Cortex of kidney (tissue), 1 donor: ENCODE measurements at places on chromosomes 2 and 18.

DNA sequence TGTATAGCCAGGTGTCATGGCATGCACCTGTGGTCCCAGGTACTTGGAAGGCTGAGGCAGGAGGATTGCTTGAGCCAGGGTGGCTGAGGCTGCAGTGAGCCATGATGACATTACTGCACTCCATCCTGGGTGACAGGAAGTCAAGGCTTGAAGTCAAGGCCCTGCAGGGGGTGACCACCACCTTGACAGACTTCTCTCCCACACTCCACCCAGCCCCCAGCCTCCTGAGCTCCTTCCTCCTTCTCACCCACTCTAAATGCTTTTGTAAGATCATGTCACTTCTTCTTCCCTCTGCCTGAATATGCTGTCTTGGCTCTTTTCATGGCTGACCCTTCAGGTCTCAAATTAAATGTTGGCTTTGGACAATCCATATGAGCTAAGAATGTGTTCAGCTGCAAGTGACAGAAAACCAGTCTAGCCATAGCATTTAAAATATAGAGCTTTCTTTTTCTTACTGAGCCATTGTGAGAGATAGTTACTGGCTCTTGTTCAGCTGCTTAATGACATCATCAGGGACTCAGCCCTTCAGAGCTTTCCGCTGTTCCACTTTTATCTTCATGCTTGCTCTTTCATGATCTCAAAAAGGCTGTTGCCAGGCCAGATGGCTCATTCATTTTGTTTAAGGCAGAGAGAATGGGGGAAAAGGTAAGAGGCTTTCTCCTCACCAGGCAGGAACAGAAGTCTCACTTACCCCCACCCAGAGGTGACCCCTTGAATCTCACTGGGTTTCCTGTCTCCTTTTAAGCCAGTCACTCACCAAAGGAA, 36.7 kb upstream of the TTC39C start:
- no peak for DNase-seq

GRCh38 chr18:36298126-36298741, 721 bp downstream of the FHOD3 start:
- DNase-seq = no peak

DNA sequence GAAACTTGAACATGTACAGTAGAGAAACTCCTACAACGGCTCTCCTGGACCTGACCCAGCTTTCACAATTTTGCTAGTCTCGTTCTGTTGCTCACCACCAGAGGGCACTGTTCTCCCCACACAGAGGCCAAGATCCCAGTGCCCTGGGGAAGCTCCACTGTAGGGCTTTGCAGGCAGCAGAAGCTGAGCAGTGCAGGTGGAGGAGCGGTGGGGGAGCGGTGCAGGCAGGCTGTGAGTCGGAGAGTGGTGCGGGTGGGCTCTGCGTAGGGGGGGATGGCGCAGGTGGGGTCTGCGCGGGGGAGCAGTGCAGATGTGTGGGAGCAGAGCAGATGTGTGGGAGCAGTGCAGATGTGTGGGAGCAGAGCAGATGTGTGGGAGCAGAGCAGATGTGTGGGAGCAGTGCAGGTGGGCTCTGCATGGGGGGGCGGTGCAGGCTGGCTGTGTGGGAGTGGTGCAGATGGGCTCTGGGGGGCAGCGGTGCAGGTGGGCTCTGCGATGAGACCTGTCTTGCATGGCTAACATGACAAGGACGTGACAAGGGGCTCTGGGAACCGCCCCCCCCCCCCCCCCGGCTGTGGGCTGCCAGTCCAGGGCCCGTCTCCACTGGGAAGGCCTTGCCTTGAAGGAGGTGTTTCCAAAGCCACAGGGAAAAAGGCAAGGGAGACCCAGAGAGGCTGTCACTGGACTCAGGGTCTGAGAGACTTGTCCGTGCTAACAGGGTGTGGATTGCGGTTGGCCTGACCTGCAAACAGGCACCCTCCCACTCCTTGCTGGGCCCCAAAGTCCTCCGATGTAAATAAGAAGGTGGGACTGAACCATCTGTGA, 7.3 kb downstream of the CYS1 start:
- no peak for DNase-seq

GRCh38 chr2:234164493-234165413, 114.3 kb downstream of the SPP2 start:
- DNase-seq = no peak

DNA sequence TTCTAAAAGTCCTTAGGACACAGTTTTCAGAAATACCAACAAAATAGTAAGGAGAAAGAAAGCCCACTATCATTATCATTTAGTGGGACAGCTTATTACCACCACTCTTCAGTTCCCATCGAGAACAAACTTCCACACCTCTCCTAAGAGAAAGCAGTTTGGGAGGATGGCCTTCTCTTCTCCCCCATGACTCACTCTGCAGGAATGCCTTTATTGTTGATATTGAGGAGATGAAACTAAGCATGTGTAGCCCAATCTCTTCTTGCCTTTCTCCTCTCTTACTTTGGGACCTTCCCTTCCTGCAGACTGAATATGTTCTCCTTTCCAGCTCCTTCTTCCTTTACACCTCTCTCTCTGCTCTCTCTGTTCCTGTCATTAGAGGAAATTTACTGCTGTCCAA, 30.0 kb upstream of the ERMN start:
- no peak for DNase-seq

DNA sequence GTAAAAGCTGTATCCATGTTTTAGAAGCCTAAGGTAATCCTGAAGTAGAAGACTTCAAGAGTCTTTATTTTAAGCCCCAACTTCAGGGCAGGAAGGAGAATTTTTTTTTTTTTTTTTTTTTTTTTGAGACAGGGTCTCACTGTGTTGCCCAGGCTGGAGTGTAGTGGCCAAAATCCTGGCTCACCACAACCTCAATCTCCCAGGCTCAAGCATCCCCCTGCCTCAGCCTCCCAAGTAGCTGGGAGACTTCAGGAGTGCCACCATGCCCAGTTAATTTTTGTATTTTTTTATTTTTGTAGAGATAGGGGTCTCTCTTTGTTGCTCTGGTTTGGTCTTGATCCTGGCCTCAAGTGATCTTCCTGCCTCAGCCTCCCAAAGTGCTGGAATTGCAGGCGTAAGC, 3.3 kb upstream of the RNF152 start:
- DNase-seq = no peak

DNA sequence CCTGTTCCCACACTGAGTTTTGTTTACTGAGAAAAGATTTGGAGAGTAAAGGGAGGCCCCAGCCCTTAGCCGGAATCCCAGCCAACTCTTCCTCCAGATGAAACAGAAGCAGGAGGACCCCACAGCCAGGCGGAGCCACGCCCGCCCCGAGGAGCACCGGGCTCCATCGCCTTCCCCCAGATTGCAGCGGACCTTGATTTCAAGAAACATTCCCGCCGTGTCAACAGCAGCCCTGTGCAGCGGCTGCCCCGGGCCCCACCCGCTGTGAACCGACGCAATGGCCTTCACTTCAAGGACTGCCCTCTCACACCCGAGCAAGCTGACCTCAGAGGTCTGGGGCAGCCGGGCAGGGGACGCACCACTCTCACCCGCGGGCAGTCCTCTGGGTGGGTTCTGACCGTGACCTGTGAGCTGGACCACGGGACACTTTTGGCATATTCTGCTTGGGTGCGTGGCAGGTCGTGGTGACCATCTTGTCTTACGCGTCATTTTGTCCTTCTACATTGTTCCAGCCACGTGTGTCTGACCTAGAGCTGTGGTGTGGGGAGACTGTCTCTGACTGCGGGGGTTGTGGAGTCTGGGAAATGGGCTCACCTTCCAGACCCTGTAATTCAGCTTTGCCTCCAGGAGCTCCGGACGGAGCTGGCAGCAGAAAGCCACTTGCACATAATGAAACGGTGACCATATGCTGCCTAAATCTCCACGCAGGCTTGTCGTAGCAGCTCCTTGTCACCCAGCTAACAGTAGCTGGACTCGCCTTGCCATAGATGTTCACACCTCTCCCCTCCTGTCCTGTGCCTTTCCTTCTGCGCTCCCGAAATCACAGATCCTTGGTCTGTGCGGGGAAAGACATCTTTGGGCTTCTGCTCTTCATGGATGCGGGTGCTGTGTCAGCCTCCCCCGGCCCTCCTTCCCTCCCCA, 32.0 kb upstream of the INHBB start:
- no peak for DNase-seq

- DNase-seq = no peak
These were observed 5.2 kb downstream of the RETREG2 start for GRCh38 chr2:219183151-219183772.

DNA sequence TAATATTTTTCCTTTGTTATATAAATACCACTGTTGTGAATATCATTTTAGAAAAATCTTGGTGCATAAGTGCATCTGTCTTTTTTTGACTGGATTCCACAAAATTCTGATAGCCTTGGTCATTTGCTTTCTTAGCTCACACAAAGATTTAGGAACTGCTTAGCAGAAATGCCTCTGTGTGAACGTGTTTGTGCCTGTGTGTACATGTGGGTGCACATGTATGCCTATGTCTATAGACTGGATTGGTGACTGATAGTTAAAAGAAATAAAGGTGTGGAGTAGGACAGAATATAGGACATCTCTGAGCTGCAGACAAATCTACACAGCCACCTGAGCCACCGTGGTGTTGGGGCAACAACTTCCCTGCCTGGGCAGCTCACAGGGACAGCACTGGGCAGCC, 93.8 kb downstream of the TSN start:
- no peak for DNase-seq

DNA sequence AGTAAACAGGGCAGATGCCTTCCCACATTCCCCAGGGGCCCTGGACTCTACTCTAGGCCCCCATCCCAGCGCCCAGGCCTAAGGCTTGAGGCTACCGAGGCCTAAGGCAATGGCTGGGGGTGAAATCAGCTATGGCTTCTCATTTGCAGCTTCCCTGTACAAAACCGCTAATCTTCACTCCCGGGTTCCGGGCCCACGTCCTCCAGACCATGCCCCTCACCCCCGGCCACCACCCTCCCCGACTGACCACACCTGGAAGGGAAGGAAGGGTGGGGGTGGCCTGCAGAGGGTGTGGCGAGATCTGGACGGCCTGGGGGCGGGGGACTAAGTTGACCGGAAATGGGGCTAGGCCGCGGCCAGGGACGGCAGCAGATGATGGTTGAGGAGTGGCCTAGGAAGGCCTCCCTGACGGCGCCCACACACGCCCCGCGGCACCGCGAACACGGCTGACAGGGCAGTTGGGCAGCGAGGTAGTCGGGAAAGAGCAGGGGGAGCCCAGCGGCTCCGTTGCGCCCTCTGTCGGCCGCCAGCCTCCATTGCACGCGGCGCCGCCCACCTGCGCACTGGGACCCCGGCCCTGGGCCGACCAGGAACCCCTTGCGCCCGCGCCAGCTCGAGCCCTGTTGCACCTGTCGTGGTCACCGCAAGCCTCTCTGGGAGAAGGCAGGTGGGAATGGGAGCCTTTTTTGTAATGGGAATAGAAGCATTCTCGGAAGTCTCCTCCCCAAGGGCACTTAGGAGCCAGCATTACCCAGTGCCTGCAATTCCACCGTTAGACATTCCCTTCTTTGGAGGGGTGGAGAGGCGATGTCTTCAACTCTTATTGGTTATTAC, 117.1 kb upstream of the STPG4 start:
- no peak for DNase-seq

DNA sequence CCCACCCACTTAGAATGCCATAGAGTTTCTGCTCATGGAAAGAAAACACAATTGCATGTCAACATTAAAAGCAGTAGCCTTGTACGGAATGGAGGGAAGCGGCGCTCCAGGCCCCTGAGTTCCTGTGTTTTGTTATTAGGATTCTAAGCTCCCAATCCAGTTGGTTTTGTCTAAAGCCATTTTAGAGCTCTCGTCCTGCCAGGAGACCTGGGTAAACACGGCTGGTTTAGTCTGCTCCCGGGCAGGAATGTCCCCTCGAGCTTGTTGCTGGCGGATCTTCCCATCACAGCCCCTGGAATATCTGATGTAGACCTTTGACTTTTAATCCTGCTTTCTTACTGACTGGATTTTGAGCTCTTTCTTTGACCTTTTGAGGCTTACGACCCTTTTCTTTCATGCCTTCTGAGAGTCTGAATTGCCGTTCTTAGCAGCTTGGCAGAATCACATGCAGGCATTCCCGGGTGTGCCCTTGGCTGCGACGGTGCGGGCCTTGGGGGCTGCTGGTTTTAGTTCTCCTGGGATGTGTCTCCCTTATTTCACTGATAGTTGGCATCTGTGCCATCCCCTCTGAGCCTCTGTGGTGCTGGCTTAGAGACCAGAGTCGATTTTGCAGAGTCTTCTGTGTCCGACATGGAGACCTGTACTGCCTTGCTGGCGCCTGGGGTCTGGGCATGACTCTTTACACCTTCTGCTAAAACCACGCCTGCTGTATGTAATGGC, 25.4 kb downstream of the GREB1 start:
- no peak for DNase-seq

GRCh38 chr2:17107871-17108270, 410.4 kb downstream of the RAD51AP2 start:
- no peak for DNase-seq

DNA sequence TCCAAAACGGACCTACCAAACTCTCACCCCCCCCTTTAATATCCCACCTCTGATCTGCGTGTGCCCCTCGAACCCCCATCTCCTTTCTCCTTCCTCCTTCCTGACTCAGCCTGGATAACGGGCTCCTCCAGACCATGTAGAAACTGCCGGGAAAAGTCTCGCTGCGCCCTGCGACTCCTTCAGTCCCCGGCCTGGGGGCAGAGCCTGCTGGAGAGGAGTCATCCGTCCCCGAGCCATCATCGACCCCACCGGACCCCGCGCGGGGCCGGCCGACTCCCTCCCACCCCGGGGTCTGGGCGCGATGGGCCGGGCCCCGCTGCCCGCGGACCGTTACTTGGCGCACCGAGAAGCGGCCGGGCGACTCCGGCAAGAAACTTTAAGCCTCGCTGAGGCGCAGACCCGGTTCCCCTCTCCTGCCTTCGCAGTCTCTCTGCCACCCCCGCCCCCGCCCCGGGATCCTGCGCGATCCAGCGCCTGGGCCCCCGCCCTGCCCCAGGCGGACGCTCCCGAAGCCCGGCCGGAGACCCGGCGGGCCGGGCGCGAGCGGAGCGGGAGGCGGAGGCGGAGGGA, 3.4 kb downstream of the ZEB2 start:
- no peak for DNase-seq

DNA sequence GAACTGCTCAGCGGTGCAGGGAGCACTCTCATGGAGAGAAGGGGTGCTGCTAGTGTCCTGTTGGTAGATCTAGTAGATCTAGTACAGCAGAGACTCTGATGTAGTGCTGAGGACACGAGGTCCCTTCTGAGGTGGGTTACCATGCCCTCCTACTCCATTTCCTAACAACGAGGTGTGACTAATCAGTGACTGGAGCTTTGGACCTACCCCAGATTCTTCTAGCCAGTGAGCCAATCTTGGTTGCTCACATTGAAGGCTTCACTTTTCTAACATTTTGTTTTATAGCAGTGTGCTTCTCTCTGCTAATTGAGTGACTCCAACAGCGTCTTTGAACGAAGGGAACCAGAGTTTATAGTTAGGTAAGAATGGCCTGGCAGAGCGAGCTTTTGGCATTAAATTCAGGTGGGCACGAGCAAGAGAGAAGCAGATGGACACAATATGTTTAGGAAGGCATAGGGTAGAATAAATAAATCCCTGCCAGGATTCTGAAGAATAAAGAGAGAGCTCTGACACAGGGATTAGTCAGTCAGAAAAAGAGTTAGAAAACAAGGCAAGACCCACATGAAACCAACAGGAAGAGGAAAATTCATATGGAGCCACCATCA, 306.0 kb upstream of the RAB12 start:
- DNase-seq = no peak

GRCh38 chr2:119083416-119083815, 75.1 kb downstream of the C1QL2 start:
- DNase-seq = no peak

- DNase-seq = no peak
These were observed 78.5 kb downstream of the RHOB start for GRCh38 chr2:20525041-20526035.
